Stimulated activated CD8-positive, alpha-beta memory T cell treated with anti-CD3 and anti-CD28 coated beads, Interleukin-4, amount 100 ng/mL, for 4 hours (primary cell): ENCODE measurements at places on chromosomes 2 and 18.

DNA sequence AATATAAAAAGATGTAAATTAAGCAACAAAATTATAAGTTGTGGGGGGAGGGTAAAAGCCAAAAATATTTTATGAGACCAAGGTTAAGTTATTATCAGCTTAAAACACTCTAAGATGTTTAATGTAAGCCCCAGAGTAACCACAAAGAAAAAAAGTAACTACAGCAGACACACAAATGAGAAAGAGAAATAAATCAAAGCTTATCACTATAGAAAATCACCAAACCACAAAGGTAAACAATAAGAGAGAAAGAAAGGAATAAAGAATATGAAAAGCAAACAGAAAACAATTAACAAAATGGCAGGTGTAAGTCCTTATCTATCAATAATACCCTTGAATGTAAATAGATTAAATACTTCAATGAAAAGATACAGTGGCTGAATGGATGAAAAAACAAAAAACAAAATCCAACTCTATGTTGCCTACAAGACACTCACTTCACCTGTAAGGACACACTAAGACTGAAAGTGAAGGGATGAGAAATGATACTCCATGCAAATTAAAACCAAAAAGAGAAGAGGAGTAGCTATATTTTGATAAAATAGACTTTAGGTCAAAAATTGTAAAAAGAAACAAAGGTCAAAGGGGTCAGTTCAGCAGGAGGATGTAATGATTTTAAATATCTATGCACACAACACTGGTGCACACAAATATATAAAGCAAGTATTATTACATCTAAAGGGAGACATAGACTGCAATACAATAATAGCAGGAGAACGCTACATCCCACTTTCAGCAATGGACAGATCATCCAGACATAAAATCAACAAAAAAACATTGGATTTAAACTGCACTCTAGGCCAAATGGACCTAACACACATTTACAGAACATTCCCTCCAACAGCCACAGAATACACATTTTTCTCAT, 80.7 kb downstream of the PTPN2 start:
- no peak for DNase-seq

GRCh38 chr2:24597181-24597870, 106.3 kb downstream of the NCOA1 start:
- no peak for DNase-seq

- no peak for DNase-seq
These were observed 13.1 kb downstream of the GRP start for GRCh38 chr18:59233017-59233410.

DNA sequence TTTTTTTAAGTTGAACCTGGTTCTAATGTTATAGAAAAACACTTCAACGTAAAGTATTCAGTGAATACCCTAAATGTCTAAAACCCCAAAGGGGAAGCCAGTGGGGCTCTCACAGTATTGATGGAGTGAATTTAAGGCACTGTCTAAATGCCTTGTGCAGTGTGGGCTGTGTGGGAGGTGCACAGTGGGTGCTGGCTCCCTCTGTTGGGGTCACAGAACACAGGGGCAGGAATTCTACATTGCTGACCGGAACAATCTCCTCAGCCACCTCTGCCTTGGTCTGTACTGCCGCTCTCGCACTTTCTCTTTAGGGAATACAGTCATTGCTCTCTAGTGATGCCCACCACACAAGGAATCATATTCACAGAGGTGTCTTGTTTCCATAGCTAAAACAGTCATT, 45.4 kb downstream of the SPRED2 start:
- DNase-seq: no peak

- no peak for DNase-seq
These were observed 73.6 kb downstream of the FSHR start for GRCh38 chr2:49080681-49081080.

DNA sequence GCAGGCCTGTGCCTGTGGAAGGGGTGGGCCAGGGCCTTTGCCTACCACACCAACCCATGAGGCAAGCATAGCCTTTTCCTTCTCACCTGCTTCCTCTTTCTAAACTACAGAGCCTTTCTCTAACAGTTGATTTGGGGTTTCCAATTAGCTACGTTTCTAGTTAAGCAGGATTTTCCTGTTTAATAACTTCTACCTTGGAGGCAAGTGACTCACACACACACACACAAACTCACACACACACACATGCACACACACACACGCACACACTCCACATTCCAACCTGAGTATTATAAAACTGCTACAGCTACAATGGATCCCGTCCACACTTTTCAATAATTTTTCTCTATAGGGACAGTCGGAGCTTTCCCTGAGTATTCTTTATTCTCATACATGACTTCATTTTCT, 84.9 kb downstream of the SOX11 start:
- DNase-seq: no peak

GRCh38 chr2:141109633-141110032, 1021.2 kb downstream of the LRP1B start:
- no peak for DNase-seq

- DNase-seq: no peak
These were observed at the start of gene SCN1A for GRCh38 chr2:166127217-166128155. TSS of gene SCN1A (minus strand) at chr2:166128020. CDS start at chr2:166073621, 54,399 bp downstream.

DNA sequence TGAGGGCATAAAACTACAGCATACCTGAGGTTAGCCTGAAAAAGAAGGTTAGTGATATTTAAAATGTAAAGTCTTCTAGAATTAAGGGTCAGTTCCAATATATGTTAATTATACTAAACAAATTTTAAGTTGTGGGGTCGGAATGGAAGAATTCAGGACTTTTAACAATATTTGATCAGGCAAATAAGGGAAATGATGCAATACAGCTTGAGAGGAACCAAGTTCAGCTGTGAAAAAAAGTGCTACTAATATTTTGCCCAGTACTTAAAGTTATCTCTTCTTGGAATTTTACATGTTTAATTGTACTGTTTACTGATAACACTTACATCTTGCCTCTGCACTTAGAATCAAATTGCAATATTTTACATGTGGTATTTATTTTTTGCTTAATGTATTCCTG, 345.5 kb upstream of the CWC22 start:
- no peak for DNase-seq

DNA sequence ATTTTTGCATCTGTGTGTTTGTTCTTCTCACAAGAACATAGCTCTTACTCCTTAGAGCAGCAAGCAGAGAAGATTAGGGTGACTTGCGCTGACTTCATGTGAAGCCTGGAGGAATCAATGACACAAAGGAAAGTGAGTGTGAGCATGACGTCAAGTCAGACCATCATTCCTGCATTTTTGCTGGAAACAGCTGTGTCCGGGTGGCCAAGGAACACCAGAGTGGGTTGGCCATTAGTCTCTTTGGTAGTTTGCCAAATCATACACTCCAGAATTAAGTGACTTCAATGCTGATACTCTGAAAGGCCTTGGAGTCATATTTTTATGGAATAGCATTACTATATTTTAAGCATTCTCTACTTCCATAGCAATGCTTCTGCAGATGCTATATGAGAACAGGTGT, 597.2 kb downstream of the DCDC2C start:
- DNase-seq: no peak

- no peak for DNase-seq
These were observed 531.5 kb downstream of the STK39 start for GRCh38 chr2:167715932-167716331.

- DNase-seq: no peak
These were observed 112.5 kb downstream of the MGAT5 start for GRCh38 chr2:134366359-134366758.

GRCh38 chr2:204104811-204105210, 168.2 kb downstream of the ICOS start:
- no peak for DNase-seq

GRCh38 chr2:5495586-5495985, 196.6 kb upstream of the SOX11 start:
- no peak for DNase-seq

DNA sequence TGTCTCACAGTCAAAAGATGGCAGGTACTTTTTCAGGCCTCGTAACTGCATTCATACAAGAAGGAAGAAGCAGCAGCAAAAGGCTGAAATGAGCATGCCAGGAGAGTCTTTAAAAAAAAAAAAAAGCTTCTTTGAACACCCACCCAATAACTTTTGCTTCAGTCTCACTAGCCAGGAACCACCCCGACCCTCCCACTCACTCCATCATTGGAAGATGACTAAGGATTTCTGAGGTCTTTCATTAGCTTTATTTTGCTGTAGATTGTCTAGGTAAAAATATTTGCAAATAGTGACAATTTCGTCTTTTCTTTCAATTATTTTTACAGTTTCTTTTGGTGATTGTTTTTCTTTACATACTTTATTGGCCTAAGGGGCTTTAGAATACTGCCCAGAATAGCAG, 37.9 kb downstream of the RBBP8 start:
- no peak for DNase-seq

DNA sequence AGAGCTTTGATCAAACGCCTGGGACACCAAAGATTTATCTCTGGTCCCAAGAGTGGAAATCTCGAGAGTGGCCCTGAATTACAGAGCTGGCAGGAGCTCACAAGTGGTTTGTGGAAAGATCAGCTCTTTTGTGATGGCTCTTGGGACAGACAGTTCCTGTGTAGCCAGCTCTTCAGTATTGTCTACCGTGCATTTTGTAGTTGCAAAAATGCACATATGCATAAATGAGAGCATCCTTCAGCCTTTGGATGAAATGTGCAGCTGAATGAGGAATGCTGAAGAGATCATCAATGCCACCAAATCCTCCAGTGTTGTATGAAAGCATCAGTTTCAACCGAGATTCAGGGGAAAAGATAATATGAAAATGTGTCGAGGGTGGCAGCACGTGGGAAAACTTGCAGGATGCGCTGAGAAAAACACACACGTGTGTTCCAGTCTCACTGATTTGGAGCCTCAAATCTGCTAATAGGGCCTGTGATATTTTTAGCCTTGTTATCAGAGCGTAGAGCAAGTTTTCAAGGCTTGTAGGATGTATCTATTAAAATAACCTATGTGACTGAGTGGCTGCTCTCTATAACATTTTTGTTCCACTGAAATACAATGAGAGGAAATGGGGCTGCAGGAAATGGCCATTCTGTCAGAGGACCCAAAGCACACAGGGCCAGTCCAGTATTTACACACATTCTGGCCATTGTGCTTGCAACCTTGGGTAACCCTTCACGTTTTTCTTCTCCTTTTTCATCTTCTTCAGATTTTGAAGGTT, 138.7 kb downstream of the PRKCE start:
- no peak for DNase-seq

- no peak for DNase-seq
These were observed 692.8 kb downstream of the RNF144A start for GRCh38 chr2:7609974-7610373.

DNA sequence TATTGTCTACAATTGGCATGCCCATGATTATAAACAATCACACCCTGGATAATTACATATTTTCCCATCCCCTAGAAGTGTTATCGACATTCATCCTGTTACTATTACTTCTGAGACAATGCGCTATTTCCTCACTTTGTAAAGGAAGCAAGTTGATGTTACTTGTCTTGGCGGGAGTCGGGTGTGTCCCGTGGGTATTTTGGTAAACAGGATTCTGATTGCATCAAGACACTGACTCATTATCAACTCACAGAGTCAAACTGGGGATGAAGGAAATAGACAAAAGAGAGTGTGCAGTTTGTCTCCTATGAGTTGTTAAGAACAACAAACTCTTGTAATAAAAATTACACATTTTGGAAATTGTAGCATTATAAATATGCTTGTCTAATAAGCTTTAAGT, 142.7 kb downstream of the GALR1 start:
- no peak for DNase-seq

DNA sequence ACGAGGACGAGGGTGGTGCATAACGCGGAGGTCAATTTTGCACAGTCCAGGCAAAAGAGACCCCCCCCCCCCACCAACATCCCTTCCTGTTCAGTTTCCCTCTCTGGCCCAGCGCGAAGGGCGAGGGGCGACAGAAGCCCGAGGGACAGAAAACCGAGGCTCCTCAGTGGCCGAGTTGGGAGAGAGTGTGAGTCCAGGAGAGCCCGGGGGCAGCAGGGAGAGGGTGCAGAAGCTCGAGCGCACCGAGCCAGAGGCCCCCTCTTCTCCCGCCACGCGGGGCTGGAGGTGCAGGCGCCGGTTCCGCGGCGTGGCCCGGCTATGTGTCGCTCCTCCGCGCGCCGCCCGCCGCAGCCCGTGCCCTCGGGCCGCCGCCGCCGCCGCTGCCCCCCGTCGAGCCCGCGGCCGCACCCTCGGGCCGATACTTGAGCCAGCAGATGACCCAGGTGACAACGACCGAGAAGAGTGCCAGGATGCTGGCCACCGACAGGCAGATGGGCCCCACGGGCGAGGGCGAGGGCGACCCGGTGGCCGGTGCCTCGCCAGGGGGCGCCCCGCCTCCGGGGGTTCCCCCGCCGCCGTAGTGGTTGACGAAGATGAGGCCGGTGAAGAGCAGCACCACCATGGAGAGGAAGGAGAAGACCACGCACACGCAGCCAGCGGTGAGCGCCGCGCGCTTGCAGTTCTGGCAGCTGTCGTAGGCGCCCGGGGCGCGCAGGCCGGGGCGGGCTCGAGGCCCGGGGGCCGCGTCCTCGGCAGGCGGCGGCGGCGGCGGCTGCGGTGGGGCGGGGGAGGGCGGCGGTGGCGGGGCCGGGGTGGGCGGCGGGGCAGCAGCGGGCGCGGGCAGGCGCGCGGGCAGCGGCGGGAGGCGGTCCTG, 20.2 kb upstream of the PAX3 start:
- no peak for DNase-seq

GRCh38 chr2:43049836-43050801, 176.3 kb downstream of the ZFP36L2 start:
- no peak for DNase-seq

GRCh38 chr2:230503798-230504197, 87.8 kb downstream of the SP100 start:
- DNase-seq: no peak

DNA sequence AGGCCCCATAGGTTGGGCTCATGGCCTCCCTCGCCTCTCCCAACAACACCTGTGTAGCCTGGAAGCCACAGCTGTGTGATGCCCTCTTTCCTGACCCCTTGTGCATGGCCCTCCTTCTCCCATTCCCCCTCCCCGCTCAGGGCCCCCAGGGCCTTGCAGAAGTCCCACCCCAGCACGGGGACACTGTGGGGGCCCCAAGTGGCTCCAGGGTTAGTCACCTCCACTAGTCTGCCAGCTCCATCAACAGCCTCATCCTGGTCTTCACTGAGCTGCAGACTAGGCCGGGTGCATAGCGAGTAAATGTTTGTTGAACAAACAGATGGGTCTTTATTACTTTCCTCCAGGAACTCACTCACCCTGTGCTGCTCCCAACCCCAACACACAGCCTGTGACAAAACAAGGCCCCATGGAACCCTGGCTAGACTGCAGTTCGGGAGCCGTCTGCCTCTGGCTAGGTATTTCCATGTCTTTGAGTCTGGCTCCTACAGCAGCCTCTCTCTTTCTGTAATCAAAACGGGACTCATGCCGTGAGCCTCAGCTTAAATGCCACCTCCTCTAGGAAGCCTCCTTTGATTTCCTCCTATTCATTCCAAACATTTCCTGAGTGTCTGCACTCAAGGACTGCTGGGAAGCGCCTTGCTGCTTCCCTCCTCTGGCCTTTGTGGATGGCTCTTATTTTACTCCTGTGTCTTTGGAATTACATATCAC, 109.9 kb upstream of the ID2 start:
- no peak for DNase-seq

- no peak for DNase-seq
These were observed 48.1 kb downstream of the PSMG2 start for GRCh38 chr18:12750715-12751502.
